Sigmoid colon (tissue), 7 donors: ENCODE measurements at places on chromosomes 5 and 9.

DNA sequence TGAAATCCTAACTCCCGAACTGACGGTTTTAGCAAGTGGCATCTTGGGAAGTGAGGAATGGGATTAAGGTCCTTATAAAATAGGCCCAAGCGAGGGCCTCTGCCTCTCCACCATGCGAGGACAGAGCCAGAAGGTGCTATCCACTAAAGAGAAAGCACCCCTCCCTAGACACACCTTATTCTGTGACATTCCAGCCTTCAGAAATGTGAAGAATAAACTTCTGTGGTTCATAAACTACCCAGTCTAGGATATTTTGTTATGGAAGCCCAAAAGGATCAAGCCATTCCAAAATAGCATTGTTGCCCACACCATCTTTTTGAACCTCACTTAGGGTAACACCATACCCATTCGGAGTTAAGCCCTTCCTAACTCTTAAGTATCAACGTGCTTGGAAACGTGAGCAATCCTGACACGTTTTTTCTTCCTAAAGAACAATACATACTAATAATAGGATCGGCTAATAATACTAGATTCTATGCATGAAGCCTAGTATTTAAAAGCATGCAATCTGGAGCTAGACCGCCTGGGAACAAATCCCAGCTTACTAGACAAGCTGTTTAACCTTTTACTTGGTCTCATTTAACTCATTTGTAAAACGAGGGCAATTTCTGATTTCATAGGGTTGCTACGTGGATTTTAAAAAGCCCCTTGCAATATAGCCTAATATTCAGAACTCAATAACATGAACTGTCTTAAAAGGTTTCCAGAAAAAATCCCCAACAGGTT is 1.1 kb upstream of the SMC2 start:
- no peak for DNase-seq

GRCh38 chr9:127568618-127568970 is 43.5 kb upstream of the STXBP1 start:
- DNase-seq = no peak

DNA sequence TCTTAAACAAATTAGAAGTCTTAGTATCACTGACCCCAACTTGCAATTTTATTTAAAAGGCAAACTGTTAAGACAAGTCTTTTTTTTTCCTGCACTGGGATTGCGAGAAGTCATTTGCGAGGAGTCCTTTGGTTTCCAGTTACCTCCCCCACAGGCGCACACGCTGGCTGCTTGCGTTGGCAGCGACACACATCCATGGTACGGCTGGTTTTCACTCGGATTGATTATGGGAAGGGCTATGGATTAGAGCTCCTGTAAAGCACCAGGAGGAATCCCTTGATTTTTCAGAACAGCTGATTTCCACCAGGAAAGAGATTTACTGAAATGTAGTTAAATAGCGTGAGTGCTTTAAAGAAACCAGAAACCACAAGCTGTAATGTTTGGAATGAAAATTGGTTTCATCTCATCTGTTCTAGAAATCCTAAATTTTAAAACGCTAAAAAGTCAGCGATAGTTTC is 737 bp downstream of the SLC1A3 start:
- DNase-seq = no peak

DNA sequence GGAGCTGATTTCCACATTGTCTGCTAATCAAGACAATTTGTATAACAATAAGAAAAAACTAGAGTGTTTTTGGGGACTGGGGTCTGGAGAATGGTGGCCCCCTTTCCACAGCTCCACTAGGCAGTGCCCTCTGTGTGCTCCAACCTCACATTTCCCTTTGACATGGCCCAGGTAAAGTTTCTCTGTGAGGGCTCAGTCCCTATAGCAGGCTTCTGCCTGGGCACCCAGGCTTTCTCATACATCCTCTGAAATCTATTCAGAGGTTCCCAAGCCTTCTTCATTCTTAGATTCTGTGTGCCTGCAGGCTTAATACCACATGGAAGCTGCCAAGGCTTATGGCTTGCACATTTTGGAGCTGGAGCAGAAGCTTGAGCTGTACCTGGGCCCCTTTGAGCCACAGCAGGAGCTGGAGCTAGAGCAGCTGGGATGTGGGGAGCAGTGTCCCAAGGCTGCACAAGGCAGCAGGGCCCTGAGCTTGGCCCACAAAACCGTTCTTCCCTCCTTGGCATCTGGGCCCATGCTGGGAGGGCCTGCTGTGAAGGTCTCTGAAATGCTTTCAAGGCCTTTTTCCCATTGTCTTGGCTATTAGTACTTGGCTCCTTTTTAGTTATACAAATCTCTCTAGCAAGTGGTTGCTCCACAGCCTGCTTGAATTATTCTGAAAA is 49.1 kb upstream of the VPS13A start:
- DNase-seq = no peak

DNA sequence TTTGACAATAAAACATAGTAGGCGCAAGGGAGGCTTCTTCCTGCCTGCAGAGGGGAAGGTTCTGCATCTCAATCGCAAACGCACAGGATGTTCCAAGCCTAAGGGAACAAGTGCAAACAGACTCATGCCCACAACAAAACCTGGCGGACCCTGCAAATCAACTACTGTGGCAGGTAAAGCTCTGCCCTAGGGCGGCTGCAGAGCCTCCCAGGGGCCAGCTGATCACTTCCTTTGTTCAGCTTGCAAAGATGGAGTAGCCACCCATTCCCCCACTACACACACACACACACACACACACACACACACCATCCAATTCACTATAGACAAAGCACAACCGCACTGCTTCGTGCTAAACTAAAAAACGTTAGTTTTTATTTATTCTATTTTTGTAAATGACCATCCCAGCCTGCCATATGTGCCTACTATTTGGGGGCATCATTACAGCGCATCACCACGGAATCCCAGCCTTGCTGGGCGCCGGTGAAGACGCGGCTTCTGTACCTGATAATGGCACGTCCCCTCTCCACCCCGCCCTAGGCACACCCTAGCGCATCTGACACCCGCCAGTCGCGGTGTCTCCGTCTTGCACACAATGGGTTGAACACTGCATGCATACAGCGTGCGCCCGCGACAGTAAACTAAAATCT is 57.6 kb downstream of the DPYSL3 start:
- DNase-seq = peak; percentile 75

DNA sequence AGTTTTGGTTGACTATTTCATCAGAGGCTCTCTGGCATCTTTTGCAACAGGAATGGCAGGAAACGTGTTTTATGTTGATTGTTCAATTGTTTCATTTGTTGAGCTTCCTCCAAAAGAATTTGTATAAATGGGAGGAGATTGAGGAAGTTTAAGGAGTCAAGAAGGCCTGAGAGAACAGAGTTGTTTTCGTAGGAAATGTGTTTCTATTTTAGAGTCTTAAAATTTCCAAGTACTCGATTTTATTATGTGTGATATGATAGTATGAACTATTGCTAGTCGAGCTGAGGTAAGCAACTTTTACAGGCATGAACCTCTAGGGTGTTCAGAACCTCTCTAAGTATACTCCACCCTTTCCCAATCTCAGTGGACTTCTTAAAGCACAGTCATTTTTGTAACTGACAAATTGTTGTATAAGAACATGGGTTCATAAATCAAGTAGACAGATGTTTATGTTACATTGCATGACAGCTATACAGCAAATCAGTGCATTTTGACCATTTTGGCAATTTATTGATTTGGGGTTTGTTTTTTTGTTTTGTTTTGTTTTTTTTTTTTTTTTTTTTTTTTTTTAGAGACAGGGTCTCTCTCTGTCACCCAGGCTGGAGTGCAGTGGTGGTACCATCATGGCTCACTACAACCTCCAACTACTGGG is 47.4 kb downstream of the POLK start:
- no peak for DNase-seq

- DNase-seq = peak; percentile 30
Observed at GRCh38 chr5:141382469-141383294, at the start of gene PCDHGA7. PCDHGA7 (plus strand) TSS chr5:141382742; CDS start chr5:141382900, 158 bp downstream.

GRCh38 chr9:1102642-1102970 is 52.4 kb downstream of the DMRT2 start:
- no peak for DNase-seq

- no peak for DNase-seq
Observed at GRCh38 chr5:110623874-110624273, 102.6 kb downstream of the TMEM232 start.

DNA sequence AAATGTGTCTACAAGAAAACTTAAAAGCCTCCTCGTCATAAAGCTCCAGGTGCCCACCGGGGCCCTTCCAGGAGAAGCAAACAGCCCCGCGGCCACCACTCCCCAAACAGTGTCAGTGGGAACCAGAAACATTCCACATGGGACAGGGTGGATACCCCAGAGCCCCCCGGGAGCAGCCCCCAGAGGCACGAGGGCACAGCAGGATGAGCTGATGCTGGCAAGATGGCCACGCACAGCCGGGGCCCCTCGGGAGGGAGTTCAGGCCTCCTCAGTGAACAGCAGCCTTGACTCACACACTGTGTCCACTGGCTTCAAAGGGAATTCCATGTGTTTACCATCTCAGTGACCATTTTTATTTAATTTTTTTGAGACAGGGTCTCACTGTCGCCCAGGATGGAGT is 10.5 kb downstream of the EXD3 start:
- no peak for DNase-seq

DNA sequence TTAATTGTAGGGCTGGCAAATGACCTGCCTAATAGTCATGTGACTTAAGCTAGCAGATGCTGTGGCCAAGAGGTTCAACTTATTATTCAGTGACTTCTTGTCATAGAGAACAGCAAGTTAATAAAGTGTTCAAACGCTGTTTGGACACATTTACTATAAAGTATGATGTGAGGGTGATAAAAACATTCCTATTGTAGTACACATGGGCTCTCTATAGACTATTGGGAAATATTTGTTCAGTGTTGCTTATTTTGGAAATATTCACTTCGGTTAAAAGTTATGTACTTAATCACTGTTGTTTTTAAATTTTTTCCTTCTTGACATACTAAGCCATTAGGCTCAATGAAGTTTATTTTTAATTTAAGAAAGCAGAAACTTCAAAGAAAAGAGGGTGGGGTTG is 345.0 kb downstream of the NNT start:
- no peak for DNase-seq

DNA sequence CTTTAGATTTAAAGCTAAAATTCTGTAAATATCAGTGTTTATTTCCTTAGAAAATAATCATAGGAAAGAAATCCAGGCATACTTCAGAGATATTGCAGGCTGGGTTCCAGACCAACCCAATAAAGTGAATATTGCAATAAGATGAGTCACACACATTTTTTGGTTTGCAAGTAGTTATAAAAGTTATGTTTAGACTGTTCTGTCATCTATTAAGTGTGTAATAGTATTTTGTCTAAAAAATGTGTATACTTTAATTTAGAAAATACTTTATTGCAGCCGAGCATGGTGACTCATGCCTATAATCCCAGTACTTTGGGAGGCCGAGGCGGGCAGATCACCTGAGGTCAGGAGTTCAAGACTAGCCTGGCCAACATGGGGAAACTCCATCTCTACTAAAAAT is 6.9 kb upstream of the RIC1 start:
- DNase-seq = no peak

DNA sequence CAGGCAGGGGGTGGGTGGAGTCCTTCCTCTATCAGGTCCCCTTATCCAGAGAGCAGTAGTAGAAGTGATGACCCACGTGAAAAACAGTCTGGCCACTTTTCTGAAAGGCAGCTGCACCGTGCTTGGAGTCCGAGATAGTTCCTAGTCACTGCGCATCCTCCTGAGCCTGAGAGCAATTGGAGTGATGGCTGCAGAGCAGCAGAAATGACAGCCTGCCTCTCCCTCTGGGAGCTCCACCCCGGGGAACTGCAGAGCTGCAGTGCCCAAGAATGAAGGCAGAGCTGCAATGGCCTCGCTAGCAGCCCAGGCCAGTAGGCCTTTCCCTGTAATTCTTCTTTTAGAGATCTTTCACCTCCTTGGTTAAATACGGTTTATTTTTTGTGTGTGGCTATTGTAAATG is 82.6 kb downstream of the CETN3 start:
- no peak for DNase-seq

DNA sequence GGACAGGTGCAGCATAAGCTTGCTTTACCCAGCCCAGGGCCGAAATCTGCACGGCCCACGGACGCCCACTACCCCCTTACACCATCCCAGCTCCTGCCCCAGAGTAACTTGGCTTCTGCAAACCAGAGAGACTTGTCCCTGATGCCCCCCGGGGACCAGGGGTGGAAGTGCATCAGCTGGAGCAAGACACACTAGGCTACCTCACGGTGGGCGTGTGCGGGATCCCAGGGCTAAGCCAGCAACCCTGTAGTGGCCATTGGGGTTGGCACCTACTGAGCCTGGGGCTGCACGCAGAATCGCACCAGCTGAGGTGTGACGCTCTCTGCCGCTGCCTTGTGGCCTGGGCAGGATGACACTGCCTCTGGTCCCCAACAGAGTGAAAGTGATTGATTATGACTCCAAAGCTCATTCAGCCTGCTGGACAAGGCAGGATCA is 6.1 kb upstream of the ZNF79 start:
- no peak for DNase-seq

DNA sequence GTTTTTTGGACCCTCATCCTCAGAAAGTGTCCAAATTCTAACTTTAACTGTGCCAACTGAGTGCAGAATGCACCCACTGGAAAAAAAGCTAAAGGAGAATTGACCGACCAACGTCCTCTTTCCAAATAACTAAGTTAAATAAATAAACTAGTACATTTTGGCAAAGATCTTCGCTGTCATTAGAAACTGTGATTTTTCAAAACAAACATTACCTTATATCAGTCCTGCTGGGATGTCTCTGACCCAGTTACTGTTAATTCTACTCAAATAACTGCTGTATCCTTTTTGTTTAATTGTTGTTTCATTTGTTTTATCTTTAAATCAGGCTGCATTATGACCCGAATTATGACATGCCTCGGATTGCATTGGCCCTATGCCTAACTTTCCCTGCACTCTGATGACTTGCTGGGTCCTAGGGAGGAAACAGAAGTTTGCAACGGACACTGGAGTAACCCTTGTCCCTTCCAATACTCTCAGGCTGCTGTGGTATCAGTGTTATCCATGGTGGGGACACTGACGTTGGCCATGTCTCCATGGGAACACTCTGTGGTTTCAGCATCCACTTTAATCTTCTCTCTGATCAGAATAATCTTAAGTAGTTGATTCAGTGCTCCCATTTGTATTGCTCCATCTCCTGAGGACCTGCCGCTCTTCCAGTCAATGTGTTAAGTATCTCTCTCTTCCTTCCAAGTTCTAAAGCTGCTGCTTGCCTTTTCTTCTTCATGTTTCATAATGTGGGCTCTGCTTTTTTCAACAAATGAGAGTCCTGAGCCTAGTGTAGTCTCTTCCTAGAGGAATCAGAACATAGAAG is 11.1 kb upstream of the IFNA5 start:
- DNase-seq = no peak

DNA sequence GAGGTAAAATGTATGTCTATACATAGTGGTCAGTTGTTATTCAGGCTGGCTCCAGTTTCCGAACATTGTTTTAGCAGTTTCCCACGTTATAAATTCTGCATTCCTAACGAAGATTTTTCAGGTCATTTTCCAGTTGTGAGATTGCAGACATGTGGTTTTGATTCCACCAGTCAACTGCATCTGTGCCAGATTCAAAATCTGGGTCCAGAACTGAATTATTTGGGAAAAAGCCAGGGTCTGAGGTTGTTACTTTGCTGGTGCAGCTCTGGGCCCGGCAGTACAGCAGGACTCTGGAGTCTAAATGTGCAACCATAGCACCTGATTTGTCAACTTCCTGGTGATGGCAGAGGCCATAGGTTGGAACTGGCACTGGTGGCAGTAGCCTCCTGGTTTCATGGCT is 105.7 kb upstream of the MEGF10 start:
- DNase-seq = no peak
